ENCODE measurements at places on chromosomes 6 and 20.

DNA sequence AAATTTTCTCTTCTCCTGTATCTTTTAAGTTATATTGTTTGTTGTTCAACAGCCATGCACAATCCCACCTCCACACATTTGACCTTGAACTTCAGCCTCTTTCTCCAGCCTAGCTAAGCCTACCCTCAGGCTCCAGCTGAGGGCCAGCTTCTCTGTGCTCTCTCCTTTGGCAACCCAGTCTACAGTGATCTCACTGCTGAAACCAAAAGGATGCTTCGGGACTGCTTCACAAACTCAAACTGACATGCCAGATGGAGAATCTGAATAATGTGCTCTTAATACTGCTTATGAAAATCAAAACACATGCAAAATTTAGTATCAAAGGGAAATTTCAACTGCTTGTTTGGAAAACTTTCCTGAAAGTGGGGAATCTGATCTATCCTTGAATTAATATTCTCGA, 16.1 kb upstream of the RIN2 start:
- no peak for DNase-seq

- peak; percentile 11 for DNase-seq
These were observed 104.9 kb upstream of the NXT1 start for GRCh38 chr20:23245553-23246181.

DNA sequence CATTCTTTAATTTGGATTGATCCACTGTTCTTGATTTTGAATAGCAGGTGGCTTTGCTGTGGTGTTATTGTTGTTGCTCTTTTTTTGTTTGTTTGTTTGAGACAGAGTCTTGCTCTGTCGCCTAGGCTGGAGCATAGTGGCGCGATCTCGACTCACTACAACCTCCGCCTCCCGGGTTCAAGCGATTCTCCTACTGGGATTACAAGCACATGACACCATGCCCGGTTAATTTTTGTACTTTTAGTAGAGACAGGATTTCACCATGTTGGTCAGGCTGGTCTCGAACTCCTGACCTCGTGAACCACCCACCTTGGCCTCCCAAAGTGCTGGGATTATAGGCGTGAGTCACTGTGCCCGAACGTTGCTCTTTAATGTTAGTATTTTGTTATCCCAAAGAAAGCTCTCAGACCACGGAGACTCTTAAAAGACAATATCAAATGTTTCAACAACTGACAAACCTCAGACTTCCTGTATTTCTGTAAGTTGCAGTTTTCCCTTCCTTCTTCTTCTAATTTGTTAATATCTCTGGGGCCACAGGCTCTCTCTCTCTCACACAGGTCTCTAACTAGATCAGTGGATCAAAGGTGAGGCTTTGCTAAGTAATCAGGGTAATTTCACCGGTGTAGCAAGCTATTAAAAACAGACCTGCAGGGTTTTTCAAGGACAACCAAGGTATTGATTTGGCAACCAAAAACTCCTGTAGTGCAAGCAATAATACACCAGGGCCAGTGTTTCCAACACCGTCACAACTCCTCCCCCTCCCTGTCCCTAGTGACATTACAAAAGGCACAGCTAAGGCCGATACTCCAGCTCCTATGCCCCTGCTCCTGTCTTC, 48.8 kb upstream of the ZNF217 start:
- peak; percentile 63 for DNase-seq

DNA sequence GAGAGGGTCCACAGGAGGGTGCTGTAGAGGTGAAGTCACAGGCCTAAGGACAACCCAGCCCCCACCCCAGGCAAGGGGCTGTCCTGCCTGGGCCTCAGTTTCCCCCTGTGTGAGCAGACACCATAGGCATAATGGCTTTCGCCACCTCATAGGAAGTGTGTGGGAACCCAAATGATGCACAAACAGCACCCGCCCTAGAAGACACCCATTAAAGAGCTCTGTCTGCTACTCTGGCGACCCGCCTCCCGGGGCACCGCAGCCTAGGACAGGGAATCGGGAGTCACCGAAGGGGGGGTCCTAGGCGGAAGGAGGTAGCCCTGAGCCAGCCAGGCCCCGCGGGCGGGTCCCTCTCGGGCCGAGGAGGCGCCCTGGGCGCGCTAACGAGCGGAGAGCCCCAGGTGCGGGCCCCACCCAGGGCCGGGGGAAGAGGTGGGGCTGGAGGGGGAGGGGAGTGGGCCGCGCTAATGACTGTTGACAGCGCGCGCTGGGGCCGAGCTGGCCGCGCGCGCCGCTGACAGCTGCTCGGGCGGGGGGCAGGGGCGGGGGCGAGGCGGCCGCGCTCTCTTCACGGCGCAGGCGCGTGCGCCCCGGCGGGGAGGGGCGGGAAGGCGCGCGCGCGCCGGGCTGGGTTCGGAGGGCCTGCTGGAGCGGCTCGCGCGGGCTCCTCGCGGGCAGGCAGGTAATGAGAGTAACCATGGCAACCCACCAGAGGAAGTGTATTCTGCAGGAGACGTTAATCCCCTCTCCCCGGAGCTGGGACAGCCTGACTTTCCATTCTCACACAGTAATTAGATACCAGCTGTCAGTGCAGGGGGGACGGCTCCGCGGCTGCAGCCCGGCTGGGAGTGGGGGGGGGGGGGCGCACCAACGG, 48.9 kb downstream of the NOL4L start:
- peak; percentile 90 for DNase-seq

DNA sequence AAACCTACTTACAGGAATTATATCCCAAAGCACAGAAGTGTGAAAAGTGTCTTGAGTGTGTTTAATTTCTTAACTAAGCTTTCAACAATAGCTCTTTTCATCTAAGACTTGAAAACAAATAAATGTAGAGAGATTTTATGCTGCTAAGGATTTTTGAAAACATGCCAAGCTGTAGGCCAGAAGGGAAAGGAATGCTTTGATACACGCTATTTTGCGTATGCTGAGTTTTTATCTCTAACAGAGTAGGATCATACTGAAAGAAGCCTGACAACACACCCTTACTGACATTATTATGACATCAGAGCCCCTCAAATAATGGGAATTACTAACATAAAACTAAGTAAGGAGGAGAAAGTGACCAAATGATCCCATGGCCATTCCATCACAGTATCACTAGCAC, 265.5 kb downstream of the KHDC1L start:
- DNase-seq, result no peak

DNA sequence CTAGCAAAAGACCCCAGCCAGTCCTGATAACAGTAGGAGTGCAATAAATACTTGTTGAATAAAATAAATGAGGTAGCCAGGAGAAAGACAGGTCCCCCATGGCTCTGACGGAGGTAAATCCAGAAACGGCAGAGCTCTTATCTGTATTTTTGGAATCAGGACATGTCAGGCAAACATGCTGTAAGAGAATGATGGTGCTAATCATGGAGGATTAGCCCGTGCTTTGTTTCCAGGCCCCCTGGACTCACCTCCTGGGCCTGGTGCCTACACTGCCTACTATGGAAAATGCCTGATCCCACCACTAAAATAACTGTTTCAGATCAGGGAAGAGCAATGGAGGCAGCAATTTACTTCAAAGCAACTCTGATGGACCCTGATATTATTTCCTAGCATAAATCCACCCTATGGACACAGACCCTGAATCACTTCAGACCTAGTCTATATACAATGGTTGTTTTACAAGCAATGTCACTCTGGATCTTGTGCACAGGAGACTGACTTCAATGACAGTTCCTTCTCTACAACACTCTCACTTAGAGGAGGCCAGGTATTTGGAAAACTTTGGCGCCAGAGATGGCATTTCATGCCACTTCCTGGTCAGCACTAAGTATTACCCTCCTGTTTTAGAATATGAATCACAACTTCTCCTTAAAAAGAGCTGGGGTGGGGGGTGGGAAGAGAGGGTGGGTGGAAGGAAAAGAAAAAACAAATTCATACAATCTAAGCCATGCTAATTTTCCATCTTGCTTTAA, 6.4 kb downstream of the MRPL14 start:
- DNase-seq, result no peak

DNA sequence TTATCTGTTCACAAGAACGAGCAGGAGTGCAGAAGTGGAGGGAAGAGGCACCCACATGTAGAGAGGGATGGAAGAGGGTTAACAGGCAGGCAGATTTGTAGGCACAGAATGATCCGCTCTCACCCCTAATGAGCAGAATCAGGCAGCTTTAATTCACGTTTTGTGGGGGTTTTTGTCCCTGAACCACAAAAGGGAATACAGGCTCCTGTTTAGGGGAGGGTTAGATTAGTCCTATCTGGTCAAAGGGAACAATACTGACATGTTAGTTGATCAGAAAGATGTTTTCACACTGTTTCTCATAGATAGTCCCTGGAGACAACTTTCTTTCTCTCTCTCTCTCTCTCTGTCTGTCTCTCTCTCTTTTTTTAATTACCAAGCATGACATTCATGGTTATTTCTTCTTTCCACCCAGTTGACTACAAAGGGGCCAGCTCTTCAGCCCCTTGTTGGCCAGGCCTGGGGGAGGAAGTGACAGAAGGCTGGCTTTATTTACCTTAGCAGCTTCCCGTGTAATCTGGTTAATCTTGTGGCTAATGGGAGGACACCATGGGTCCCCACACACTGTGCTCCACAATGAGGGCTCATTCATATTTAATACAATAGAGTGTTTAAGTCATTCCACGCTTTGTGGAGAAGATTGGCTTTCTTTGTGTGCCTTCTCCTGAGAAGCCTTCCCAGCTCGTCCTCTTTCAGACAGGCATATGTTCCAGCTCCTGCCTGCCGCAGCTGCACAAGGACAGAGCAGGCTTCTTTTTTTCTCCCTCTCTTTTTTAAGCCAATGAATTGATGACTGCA, 958.8 kb downstream of the TFAP2A start:
- no peak for DNase-seq

GRCh38 chr6:13488015-13488895, 855 bp upstream of the GFOD1 start:
- DNase-seq, result peak; percentile 21

DNA sequence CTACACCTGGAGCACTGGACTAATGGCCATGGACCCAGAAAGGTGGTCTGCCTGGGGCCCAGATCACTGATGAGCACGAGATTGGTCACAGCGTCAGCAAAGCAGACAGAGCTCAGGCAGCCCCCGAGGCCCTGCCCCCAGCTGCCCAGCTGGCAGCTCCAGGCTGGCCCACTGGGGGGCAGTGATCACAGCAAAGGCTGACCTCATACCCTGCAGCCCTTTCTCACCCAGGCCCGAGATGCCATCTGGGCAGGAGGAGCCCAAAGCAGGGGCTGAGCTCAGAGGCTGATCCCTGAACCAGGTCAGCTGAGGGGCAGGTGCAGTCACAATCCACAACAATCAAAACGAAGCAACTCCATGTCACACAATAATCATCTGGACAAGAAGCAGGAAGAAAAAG, 4.1 kb downstream of the MAP1LC3A start:
- peak; percentile 13 for DNase-seq

DNA sequence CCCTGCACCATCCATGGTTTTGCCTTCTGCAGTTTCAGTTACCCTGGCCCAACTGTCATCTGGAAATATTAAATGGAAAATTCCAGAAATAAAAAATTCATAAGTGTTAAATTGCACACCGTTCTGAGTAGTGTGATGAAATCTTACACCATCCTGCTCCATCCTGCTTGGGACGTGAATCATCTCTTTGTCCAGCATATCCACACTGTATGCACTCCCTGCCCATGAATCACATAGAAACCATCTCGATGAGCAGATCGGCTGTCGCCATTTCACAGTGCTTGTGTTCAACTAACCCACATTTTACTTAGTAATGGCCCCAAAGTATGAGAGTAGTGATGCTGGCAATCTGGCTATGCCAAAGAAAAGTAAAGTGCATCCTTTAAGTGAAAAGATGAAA, 105.9 kb upstream of the ID4 start:
- no peak for DNase-seq

- DNase-seq, result no peak
These were observed 35.8 kb downstream of the GCNT2 start for GRCh38 chr6:10556992-10557391.

GRCh38 chr6:56652994-56653393, 10.3 kb upstream of the DST start:
- no peak for DNase-seq

- no peak for DNase-seq
These were observed 11.2 kb upstream of the SERPINB6 start for GRCh38 chr6:2982426-2983117.

- no peak for DNase-seq
These were observed 143.8 kb downstream of the DOK5 start for GRCh38 chr20:54619181-54619580.

DNA sequence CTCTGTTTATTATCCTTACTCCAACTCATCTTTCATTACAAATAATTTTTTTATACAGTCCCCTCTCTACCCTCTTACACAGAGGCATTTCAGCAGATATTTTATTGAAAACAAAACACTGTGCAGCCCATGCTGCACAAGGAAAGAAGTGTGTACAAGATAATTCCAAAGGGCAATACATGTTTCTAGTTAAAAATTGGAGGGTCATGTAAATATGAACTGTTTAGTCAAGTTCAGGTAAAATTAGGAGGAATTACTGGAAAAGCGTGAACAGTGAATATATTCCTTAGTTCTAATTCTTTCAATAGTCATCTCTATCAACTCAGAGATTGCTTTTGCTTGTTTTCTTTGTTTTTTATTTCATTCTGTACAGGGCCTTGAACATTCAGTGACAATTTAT, 27.9 kb upstream of the TSPYL1 start:
- no peak for DNase-seq

DNA sequence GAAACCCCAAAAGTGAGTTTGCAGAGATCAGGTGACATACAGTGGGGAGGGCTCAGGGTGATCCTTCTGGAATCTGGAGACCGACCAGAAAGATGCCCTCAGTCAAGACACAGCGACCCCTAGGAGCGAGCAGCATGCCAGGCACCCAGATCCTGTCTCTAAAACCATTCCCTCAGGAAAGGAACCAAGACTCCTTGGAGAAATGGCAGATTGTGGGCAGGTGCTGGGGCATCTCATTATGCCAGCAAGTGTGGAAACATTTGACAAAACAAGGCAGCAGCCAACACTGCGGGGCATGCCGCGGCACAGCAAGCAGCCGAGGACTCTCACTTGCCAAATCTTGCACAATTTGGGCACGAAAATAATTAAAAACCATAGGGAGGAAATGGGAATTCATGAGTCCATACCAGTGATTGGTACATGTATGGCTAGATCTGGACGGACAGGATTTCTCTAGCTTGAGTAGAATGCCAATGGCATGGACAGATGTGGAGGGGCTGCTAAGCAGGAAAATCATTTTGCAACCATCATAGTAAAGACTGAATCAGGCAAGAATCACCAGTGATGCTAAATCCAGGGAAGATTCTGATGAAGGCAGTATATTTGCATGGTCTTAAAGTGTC, 76.9 kb downstream of the GINS1 start:
- DNase-seq, result no peak

- DNase-seq, result no peak
These were observed 233.9 kb downstream of the SAMD5 start for GRCh38 chr6:147742440-147742839.

GRCh38 chr20:31566319-31566657, 38.8 kb upstream of the ID1 start:
- no peak for DNase-seq

GRCh38 chr6:32890831-32891230, 36.8 kb downstream of the PSMB9 start:
- no peak for DNase-seq

DNA sequence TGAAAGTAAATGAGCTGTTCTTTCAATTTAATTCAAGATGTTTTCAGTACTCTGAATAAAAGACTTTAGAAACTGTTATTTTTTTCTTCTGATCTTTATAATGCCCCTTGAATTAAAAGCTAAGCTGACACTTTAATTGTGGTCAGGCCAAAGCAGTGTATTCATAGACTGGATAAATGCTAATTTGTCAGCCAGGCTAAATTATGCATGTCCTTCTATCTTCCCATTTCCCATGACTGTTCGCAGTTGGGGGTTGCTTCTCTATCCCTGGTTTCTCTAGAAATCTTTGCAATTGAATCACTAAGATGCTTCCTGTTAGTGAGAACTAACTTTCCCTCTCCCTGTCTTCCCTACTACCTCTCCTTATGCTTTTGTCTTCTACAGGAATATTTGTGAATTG, 396.2 kb downstream of the RFPL4B start:
- no peak for DNase-seq
